Activated T-cell treated with anti-CD3 and anti-CD28 coated beads for 4 hours (primary cell): ENCODE measurements at places on chromosomes 2 and 18.
A peak's percentile ranks its signal among the peaks of the same experiment; 100 is the strongest.

DNA sequence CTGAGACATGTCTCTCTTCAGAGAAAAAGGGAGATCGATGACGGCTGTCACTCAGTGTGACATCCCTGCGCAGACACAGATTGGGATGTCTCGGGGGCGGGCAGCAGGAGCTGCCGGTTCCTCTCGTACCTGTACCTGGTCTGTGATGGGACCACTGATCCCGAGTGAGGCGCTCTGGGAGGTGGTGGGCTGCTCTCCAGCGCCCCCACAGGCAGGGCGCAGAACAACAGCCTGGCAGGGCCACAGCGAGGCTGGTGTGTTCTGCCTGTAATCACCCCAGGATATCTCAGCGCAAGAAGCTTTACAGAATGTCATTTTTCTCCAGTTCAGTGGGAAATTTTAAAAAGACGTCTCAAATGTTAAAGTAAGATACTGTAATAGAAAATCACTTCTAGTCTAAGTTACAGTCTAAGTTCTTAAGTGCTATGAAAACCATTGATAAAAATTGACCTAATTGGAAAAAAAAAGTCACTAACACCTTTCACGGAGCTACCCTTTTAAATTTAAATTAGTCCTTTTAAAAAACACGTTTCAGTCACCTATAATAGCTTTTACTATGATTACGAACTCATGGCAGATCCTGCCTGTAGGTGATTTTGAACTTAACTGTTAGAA is 189.8 kb downstream of the SNTG2 start:
- peak; percentile 31 for DNase-seq

DNA sequence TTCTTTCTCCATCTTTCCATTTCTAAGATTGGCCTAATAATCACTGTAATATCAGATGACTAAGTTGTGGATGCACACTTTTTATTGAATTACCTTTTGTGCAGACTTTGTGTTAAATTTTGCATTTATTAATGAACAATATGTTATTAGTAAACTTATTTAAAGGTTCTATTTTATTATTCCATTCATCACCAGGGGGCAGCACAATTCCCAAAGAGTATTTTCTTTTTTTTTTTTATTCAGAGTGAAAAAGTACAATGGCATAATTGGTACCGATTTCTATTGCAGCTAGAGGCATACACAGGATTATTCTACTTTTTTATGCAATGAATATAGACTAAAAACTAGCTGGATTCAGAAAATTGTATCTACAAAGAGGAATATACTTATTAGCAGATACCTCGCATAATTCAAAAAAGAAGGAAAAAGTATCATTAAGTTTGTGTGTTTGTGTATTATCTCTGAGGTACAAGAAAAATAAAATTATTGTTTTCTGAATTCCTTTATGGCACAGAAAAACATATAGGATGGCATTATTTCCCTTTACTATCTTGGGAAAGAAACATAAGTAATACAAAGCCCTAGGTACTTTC is 390.6 kb downstream of the ERBB4 start:
- no peak for DNase-seq

DNA sequence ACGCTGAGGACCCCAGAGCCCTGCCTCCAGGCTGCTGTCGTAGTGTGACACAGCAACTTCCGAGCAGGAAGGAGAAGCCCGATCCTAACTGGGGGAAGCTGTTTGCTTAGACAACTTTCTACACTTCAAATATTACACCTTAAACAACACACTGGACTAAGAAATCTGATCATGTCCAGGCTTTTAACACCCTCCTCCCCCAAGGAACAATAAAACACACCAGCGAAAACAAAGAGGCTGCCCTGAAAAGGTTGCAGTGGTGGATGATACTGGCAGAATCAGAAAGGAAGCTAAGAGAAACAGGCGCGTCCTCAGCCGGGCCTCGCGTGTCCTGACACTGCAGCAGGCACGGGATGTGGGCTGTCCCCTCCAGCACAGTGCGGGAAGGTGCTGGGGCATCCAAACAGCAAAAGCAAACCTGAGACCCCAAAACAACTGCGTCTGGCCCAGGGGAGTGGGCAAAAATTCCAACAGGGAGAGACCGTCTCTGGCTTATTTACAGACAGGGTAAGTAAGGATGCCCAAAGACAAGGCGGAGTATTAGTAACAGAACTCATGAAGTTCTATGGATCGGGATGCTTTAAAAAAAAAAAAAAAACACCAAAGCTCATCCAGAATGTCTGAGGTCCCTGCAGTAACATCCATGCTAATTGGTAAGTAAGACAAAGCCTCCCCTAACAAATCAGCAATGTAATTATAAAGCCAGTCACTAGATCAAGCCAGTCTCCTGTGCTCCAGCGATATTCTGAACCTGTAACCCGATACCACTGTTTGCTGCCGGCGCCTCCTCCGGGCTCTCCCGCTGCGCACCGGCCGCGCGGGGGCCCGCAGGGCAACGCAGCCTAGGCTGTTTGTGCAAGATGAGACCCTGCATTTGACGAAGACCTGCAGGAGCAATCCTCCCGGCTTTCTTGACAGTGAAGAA is 9.0 kb downstream of the SERTAD2 start:
- peak; percentile 36 for DNase-seq

DNA sequence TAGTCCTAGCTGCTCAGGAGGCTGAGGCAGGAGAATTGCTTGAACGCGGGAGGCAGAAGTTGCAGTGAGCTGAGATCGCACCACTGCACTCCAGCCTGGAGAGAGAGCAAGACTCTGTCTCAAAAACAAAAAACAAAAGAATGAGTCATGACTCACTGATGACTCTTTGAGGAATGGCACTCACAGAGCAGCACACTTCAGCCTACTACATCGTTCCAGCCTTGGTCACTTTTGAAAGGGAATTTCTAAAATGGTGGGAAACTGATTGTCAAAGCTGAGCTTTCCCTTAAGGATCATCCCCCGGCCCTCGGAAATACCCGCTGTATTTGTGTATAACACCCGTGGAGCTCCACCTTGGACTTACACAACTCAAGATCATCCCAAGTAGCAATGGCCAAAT is 217.3 kb upstream of the HS6ST1 start:
- DNase-seq = no peak

DNA sequence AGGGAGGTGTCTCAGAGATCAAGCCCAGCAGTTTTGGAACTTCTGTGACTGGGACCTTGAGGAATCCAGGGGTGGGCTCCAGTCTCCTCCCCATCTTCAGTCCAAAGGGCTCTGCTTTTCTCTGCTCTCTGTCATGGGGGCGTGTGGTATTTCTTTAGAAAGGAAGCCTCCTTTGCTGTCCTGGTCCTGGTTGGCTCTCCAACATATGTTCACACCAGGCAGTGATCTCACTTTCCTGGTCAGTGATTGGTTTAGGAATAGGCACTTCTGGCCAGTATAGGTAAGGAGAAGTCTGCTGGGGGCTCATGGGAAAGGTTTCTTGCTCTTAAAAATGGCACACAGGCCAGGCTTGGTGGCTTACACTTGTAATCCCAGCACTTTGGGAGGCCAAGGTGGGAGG is 115.5 kb upstream of the HAAO start:
- no peak for DNase-seq

DNA sequence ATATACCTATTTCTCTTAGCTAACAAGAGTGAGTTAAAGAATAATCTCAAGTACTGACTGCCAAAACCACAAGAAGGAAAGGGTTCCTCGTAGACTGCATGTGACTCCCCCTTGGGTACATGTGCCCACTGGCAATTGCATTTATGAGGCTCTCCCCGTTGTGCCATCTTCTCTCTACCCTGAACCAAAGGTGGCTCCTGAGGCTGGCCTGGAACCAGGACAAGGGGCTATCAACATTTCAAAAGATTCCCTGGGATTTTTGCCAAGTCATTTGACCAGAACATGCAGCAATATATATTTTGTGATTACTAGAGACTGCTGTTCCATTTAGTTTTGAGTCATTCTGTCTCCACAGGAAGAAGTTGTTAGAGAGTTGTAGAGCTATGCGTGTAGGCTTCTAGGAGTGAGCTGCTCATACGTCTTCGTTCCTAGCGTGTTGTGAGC is 45.8 kb downstream of the LAMA3 start:
- no peak for DNase-seq
